COR-L47 (cell line): ENCODE measurements at places on chromosomes 4 and X.

DNA sequence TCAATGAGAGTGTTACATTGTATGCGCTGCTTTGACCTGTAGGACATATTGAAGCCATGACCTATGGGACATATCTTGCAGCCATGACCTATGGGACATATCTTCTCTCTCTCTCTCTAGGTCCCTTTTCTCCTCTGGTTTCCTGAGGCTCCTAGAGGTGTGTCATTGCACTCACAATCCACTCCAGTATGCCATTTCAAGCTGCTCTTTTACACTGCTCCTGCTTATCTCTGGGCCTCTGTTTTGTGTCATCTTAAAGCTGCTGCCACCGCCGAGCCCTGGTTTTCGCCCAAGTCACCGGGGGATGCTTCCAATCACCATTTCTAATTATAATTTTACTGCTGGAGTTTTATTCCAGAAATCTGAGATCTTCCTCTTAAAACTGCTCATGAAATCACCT is 336.1 kb downstream of the GALNTL6 start:
- DNase-seq: no peak

GRCh38 chr4:163263606-163264005 is 68.8 kb downstream of the NPY1R start:
- DNase-seq: no peak

DNA sequence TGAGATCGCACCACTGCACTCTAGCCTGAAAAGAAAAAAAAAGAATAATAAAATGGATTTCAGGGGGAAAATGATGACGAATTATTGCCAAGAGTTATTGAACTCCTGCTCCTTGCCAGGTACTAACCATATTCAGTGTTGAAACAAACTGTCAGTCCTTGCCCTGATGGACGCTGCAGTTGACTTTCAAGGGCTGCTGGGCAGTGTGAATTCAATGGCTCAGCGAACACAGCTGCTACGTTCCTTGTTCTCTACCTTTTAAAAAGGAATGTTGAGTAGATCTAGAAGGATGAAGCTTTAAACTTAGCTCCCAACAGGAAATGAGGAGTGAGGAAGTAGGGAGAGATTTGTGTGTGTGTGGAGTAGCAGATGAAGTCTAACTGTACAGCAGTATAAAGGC is 2.7 kb downstream of the LIMCH1 start:
- DNase-seq: no peak

DNA sequence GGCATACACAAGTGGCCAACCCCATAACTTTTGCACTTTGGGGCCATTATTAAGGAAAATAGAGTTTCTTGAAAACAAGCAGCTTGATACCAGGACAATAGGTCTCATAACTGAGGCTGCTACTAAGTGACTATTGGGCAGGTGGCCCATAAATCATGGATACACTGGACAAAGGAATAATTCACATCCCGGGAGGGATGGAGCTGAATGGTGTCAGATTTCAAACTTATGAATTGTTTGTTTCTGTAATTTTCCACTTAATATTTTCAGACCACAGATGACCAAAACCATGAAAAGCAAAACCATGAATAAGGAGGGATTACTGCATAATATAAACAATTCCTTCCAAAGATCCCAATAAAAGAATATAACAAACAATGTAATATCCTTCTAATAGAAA is 114.4 kb downstream of the WDFY3 start:
- DNase-seq: peak; percentile 72
